GDM1 (cell line): ENCODE measurements at places on chromosomes 1 and 21.

- no peak for DNase-seq
Observed at GRCh38 chr1:241702442-241703373, 50.6 kb downstream of the WDR64 start.

DNA sequence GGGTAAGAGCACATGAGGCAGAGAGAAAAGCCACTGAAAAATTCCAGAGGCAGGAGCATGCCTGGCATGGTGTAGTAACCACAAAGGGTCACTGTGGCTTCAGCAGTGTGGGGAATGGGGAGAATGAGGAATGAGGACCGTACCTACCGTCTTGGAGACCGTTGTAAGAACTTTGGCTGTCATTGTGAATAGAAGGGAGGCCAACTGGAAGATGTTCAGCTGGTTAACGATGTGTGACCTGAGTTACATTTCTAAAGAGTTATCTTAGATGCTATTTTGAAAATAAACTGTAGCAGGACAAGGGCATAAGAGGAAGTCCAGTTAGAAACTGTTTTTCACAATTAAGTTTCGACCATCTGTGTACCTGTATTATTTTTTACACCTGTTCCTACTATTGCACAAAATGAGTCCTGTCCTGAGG, 365.5 kb upstream of the SGIP1 start:
- DNase-seq, result no peak

DNA sequence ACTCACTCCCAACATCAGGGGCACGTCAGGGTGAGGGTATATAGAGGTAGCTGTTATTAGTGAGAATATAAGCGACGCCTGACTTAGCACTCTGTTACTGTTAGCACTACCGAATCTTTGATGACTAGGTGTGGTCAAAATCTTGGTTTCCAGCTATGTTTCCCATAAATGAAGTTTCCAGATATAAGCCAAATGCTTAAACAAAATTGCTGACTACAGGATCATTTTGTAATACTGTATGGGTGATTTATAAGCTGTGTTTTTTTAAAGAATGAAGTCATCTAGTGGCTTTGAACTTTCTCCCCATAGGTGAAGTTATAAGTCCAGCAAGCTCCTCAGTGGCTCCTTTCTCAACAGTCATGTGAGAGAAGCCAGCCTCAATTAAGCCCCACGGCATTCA, 23.7 kb downstream of the KCNJ15 start:
- no peak for DNase-seq

DNA sequence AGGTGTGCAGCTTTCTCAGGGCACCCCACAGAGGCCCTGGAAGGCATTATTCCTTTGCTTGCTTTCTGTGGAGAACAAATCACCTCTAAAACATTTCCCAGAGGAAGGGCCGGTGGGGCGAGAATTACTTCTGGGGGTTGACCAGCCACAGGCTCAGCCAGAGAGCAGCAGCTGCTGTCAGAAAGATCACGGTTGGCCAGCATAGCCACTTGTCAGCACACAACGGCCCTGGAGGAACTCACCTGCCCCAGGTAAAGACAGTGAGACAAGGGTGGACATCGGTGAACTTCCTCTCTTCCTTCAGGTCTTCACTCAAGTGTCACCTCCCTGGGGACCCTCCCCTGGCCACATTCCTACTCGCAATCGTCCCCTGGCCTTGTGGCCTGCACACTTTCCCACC, 69.5 kb upstream of the CLDN14 start:
- no peak for DNase-seq

GRCh38 chr1:203628201-203629015, 1.8 kb downstream of the ATP2B4 start:
- peak; percentile 51 for DNase-seq

DNA sequence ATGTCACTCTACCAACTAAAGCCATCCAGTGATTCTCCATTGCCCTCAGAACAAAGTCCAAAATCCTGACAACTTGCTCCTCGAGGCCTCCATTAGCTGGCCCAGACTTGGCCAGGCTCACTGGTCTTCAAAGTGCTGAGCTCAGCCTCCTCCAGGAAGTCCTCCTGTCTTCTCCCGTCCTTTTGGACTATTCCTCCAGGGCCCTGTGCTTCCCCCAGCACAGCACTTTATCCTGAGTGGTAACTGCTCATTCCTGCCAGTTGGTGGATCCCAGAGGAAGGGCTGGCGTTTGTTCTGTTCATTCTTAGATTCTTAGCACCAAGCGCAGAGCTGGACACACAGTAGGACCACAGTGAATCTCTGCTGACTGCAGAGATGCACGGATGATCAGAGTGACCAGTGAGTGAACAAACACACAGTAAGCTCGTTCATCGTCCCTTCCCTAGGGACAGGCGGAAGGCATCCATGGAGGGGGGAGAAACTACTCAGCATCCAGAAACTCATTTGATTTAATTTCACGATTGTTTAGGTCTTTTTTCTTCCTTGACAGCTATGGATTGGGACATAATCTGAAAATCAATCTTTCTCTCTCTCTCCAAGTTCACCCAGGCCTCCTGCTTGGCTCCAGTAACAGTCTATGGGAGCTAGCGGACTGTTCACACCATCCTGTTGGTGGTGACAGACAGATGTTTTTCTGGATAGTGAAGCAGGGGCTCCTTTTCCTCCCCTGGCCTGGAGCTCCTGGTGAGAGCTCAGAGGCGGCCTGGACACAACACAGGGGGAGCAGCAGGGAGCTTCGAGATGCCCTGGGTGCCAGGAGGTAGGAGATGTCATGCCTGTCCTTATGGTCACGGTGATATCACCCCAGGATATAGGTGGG, 180.2 kb downstream of the PTPRU start:
- no peak for DNase-seq

GRCh38 chr1:43270421-43271095, 775 bp downstream of the TMEM125 start:
- no peak for DNase-seq
